ENCODE measurements at places on chromosomes 6 and 20. TPM values are rescaled to one million over a fixed set of nuclear protein-coding genes. Genes with fewer than 3 reads are reported as not detected.
A peak's percentile ranks its signal among the peaks of the same experiment; 100 is the strongest.

- no peak overlapping the region for H3K27ac ChIP-seq
- DNase-seq: no peak
- no peaks in the 10 kb centered on the region for H3K27me3 ChIP-seq
- H3K4me3 ChIP-seq: no peak overlapping the region
Observed at GRCh38 chr6:44712353-44713111, 325.0 kb downstream of the CDC5L start.

GRCh38 chr6:34223381-34223955, 13.2 kb upstream of the HMGA1 start:
- no peaks in the 10 kb centered on the region for H3K27me3 ChIP-seq
- no peak for DNase-seq
- H3K4me3 ChIP-seq: peak overlapping the region; percentile 94
- no peaks in the 10 kb centered on the region for H3K36me3 ChIP-seq
- H3K4me1 ChIP-seq: no peaks in the 10 kb centered on the region

The BPIFA1 gene
- total RNA-seq: not detected

DNA sequence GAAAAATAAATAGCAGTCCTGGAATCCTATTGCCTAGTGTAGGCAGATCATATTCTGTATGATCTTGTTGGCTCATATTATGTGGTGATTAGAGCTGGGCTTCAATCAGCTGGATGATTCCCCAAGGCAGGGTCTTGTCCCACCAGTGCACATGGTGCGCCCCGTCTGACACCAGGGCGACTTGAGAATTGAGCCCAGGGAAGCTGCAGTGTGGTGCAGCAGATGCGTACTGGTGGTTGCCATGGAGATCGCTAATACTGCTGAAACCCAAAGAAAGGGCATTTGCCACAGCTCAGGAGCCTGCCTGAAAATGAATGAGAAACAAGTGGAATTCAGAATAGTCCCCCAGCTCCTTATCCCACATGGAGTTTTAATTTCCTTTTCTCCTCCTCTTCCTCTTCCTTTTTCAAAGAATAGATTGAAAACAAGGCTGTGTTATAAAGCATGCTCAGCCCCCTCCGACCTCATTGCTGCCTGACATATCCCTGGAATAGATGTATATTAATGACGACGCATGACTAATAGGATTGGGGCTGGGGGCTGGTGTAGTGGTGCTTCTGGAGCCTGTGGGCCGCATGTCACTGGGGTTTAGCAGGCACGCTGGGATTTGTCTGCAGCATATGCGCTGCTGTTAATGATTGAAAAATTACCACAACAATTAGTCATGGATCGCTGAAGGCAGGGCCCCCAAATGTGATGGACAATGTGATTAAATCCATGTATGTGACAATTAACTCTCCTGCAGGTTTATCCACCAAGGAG, 210.5 kb downstream of the FARS2 start:
- H3K27me3 ChIP-seq: no peaks in the 10 kb centered on the region
- no peaks in the 10 kb centered on the region for H3K36me3 ChIP-seq
- H3K4me3 ChIP-seq: no peak overlapping the region
- H3K27ac ChIP-seq: no peak overlapping the region
- no peak for DNase-seq
- no peaks in the 10 kb centered on the region for H3K4me1 ChIP-seq

GRCh38 chr6:127343809-127344659, 625 bp upstream of the ECHDC1 start:
- no peaks in the 10 kb centered on the region for H3K27me3 ChIP-seq
- peaks cover 15% of the 10 kb centered on the region for H3K4me1 ChIP-seq
- no peak for DNase-seq
- no peaks in the 10 kb centered on the region for H3K36me3 ChIP-seq
- H3K4me3 ChIP-seq: peak overlapping the region; percentile 78

DNA sequence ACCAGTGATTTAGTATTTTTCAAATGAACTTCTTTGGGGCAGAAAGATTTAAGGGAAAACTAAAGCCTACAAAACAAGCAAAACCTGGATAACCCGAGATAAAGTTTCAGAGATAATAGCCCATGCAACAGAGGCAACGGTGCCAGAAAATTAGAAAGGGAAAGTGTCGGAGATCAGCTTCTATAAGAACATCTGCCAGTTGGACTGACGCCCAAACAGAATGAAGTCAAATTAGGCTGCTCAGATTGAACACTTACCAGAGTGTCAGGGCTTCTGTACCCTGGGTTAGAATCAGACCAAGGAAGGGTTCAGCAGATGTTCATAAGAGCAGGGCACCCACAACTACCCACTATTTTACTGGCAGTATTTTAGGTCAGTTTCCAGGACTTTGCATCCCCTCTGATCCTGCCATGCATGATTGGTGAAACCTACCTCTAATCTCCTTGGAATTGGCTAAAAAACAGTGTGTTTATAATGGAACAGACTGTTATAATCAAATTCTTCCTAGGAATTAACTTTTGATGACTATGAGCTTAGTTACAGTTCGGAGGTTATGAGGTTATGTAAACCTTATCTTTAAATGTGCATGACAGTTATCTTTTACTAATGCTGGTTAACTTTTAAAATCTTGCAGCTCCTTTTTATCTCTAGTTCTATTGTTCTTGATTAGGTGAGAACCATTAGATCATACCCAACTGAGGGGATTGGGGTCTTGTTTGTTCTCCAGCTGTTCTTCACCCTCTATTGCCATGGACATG, 13.1 kb downstream of the BMP2 start:
- no peak overlapping the region for H3K4me3 ChIP-seq
- DNase-seq: no peak

DNA sequence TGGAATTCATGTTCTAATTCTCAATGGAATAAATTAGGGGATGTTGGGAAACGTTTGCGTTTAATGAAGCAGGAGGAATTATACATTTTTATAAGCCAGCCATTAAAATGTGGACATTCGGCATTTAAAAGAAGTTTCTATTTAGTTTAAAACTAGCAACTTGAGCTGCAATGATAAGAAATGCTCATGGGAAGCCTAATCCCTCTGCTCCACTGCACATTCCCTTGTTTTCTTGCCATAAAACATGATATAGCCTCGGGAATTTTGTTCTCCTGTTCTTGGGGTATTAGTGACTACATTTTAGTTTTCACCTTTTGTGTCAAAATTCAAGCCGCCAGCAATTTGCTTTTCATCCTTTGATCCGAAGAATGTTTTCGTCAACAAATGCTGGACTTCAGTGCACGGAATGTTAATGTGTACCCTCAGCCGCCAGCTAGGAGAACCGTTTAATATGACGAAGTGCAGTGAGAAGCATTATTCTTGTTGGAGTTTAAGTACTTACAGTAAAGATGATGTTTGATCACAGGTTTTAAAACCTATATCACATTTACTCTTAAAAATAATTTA, 137.9 kb downstream of the HIVEP1 start:
- no peaks in the 10 kb centered on the region for H3K27me3 ChIP-seq
- no peaks in the 10 kb centered on the region for H3K36me3 ChIP-seq
- no peaks in the 10 kb centered on the region for H3K4me1 ChIP-seq
- no peak overlapping the region for H3K4me3 ChIP-seq
- H3K27ac ChIP-seq: no peak overlapping the region

Data from breast epithelium (tissue), 4 donors.